ENCODE measurements at places on chromosomes 1 and 21.

- peak; percentile 11 for DNase-seq
These were observed 46.7 kb upstream of the RABGAP1L start for GRCh38 chr1:174112489-174113162.

DNA sequence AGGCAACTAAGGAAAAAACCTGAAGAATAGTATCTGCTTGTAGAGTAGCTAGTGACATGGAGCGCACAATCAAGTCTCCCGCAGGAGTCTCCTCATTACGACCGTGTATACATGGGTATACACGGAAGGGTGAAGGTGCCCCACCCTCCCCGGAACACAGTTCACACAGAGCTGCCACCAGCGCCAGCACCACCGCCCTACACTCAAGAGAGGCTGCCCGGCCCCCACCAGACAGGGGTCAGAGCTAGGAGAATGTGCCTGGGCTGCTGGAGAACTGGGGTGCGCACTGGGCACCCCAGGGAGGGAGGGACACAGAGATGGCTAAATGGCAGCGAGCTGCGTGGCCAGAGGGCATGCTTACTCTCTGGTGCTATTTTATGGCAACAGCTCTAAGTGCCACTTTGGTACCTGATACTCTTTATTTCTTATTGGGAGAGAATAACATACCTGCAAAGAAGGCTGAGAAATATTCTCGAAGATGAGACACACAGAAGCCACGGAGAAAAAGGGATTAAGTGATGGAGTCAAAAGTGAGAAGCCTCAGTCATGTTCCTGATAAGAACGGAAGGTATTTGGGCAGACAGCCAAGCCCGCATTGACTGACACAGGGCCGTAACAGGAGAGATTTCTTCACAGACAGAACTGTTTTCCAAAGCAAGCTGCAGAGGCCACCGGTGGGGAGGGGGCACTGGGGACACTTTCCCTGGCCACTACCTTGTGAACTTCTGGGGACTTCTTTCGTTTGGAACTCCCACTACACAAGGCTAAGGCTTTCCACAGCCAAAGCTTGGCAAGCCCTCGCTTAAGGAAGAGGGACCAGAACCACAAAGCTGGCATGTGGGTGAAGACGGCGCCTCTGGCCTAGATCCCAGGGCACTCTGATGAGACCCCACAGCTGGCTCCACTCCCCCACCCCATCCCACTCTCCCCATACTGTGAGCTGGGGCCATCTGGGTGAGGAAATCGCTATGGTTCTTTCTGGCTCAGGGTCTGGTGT, 108.0 kb downstream of the PGBD5 start:
- peak; percentile 59 for DNase-seq

DNA sequence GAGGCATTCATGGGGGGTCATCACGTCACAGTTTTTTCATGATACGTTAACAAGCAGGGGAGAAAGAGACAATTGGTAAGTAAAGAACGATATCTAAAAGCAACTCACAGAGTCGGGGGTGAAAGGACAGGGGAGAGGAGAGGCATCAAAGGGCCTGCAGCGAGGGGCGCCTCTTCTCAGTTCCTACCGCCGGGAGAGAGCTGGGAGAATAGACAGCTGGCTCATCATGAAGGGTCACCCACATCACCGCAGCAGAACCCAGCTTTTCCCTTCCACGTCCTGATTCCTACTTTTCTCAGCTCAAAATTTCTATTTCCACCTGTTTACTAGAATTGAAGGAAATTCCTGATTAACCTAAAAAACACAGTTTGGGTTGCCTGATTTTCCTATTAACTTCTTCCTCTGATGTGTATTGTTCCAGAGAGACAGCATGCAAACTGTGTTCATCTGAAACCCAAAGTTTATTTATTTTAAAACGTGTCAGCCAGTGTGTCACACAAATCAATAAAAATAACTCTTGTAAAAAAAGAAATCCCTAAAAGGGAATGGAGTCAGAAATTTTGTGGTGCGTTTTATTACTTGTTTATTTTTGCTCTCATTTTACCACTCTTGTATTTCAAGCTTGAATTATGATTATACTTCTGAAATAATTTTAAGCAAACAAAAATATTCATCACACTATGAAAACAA, 75.4 kb downstream of the SLC25A24 start:
- no peak for DNase-seq

DNA sequence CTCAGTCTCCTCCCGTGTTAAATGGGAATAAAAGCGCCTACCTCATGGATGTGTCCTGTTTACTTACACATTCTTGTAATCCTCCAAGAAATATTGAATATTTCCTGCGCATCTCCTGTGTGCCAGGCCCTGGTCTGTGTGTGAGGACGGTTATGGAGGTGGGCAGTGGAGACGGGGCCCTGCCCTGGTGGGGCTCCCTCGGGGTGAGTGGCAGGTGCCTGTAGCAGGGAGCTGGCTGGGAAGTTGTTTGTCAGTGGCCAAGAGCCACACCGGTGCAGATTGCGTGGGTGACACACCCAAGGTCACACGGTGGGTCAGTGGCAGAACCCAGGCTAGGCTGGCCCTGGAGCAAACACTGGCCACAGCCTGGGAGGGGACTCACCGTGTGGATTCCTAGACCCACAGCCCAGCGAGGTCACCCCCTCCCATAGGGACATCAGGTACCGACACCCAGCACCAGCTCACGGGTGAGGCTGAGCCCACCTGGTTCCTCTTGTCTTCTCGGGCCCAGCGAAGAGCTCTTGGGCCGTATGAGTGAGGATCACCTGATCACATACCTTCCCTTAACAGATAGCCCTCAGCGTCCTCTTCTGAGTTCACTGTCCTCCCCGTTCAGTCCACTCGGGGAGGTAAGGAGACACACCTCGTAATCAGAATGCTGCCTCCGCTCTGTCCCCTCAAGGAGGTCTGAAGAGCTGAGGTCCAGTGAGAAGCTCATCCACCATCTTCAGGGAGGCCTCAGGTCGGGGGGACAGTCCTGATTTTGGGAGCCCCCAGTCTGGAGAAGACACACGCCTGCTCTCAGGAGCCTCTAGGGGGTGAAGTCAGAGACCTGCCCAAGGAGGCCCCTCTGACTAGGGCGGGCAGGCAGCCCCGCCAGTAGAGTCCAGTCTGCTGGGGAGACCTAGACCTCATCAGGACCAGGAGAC, 349.6 kb downstream of the MATN1 start:
- DNase-seq, result no peak

DNA sequence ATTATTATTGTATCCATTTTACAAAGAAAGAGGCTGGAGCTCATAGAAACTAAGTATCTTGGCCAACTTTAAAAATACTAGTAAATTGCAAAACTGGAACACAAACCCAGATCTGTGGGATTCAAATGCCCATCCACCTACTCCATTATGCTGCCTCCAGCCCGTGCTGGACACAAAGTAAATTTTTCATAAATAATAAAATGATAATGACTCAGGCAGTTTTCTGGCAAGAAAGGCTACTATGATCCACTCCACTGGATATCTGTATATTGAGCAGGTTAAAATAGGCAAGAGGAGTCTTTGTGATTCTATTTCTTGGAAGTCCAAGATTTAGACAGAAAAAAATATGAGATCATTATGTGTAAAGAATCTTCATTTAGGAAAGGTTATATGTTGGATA, 138.3 kb upstream of the DUSP10 start:
- peak; percentile 10 for DNase-seq

Data from choroid plexus epithelial cell (primary cell).